Activated CD8-positive, alpha-beta memory T cell treated with anti-CD3 and anti-CD28 coated beads for 24 hours (primary cell): ENCODE measurements at places on chromosomes 6 and 20.

GRCh38 chr6:147660334-147661311 lies 152.1 kb downstream of the SAMD5 start:
- DNase-seq: no peak

DNA sequence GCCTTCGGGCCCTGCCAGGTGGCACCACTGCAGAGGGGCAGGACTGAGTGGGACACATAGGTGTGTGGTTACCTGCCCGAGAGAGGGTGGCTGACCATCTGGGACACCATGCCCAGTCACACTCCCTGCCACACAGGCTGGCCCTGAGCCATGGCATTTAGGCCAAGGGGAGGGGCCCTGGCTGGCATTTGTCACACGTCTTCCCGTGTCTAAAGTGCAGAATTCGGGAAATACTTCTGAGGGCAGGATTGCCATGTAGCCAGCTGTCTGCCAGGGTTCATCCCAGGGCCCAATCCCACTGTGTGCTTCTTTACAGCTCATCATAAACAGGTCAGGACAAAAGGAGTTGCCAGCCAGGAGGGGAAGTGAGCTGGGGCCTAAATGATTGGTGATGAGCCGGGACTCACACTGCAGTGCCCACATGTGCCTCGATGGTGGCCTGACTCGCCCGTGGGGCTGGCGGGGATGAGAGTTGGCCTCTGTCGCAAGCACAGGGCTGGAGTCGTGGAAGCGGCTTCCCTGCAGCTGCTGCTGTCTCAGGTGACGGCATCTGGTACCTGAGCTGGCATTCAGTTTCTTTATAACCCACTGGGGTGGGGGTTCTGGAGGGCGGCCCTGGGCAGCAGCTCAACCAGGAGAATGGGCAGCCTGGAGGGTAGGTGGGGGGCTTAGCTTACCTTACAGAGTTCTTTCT lies 5.9 kb upstream of the UNC93A start:
- DNase-seq: peak; percentile 13

DNA sequence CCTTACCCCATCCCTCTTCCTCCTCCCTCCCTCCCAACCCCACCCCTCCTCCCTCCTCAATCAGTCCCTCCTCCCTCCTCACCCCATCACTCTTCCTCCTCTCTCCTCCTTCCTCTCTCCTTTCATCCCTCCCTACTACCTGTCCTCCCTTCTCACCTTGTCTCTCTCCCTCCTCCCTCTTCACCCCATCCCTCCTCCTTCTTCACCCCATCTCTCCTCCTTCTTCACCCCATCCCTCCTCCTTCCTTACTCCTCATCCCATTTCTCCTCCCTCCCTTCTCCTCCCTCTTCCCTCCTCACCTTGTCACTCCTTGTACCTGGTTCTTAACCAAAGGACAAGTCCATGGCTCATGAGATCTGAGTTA lies 222.4 kb downstream of the TTLL2 start:
- DNase-seq: no peak

DNA sequence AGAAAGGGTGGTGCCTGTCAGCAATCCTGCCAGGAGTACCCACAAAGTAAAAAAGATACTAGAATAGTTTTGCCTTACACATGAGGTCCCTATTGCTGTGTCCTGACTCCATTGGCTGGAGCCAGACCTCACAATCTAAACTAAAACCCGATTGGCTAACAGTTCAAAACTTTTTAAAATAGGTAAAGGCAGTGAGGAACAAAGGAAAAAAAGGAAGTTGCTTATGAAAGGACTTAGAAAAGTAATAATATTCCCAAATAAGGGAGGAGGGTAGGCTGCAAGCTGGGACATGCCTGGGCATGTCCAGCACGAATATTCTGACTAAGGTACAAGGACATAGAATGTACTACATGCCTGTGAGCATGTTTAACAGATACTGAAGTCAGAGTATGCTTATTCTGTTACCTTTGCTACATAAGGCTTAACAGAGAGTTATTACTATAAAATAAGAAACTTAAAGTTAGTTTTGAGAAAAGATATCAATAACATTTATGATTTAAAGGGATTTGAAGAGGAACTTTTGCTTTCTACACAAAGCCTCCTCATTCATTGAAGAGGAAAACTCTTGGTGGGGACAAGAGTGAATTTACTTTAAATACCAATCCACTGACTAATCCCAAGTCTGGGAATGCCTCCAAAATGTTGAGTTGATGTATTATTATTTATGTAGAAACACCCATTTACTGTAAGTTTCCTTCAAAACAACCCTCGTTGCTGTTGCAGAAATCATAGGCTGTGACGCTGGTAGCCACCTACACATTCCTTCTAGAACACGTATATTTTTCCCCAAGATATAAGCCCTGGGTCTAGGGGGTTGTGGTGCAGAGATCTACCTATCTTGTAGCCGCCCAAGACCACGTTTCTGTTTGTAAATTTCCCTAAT lies 8.2 kb upstream of the MTHFD1L start:
- DNase-seq: no peak
